Right forelimb (tissue), 1 donor: ENCODE measurements at places on chromosomes 6 and 20.
A peak's percentile ranks its signal among the peaks of the same experiment; 100 is the strongest.

DNA sequence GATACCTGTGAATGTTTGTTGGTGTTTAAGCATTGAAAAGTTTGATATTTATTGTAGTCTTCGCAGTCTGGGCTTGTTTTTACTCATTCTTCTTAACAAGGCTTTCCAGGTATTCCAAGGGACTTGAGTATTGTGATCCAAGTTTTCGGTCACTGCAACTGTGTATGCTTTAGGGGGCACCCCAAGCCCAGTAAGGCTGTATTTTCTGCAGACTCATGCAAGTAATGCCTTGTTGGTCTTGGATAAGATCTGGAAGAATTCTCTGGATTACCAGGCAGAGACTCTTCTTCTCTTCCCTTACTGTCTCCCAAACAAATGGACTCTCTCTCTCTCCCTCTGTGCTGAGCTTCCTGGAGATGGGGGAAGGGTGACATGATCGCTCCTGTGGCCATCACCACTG, 82.1 kb downstream of the RFPL4B start:
- no peak for DNase-seq

DNA sequence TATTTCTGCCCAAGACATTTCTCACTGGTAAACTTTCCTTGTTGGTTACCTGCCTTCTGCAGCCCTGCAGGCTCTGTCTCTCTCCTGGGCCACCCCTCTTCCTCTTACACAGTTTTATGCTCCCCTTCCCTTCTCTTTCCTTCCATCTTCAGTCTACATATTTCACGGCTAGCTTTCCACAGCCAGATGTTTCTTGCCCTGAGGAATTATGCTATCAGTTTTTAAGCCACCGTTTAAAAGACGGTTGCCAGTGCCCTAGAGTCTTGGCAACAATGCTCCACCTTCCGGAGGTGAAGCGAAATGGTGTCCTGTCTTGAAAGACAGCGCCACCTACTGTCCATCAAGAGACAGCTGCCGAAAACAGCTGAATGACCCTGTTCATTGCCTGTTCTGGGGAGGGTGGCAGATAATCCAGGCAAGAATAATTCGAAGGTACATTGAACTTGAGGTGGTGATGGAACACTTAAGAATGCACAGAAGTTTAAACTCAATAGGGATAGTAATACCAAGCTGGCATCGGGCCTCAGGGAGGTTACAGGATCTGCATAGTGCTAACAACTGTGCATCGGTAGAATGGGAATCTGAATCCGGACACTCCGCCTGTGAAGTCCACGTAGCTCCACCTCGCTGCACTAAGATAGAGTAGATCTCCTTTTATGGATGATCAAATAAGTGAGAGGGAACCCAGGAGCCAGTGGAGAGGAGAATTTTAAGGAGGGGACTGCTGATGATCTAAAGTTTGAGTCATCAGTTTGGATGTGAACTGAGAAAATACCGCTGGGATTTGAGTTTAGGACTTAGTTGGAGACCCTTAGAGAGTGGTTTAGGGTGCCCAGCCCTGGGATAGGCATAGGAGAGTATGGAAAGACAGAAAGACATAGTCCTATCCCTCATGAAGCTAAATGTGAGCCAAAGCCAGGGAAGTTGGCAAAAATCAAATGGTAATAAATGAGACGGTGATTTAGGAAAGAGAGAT, 4.8 kb upstream of the TRIM40 start:
- peak; percentile 59 for DNase-seq

- DNase-seq = no peak
Measured at GRCh38 chr6:113651920-113652319, 205.2 kb upstream of the MARCKS start.

DNA sequence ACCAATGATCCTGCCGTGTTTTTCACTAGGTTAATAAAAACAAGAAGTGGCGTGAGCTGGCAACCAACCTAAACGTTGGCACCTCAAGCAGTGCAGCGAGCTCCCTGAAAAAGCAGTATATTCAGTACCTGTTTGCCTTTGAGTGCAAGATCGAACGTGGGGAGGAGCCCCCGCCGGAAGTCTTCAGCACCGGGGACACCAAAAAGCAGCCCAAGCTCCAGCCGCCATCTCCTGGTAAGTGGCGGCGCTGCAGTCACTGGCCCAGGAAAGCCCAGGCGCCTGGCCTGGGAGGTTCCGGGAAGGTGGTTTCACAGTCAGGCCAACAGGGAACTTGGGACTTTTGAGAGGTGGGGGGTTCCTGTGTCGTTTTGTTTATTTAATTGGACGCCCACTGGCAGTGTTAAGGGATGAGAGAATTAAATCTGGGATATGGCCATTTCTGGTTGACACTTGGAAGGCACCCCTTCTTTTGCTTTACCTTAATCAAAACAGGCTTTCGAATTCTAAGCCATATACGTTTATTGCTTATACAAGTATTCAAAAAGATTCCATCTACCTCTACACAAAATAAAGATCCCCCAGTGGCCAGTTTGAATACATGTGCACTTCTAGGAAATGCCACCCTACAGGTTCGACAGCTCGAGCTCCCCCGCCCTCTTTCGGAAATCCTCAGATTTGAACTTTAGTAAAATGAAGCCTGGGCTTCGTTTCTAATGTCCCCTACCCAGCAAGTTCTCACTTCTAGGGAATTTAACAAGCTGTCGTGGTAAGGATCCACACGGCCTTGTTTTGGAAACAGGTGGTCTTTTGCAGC, 138.9 kb downstream of the TMEM242 start:
- DNase-seq = peak; percentile 79

DNA sequence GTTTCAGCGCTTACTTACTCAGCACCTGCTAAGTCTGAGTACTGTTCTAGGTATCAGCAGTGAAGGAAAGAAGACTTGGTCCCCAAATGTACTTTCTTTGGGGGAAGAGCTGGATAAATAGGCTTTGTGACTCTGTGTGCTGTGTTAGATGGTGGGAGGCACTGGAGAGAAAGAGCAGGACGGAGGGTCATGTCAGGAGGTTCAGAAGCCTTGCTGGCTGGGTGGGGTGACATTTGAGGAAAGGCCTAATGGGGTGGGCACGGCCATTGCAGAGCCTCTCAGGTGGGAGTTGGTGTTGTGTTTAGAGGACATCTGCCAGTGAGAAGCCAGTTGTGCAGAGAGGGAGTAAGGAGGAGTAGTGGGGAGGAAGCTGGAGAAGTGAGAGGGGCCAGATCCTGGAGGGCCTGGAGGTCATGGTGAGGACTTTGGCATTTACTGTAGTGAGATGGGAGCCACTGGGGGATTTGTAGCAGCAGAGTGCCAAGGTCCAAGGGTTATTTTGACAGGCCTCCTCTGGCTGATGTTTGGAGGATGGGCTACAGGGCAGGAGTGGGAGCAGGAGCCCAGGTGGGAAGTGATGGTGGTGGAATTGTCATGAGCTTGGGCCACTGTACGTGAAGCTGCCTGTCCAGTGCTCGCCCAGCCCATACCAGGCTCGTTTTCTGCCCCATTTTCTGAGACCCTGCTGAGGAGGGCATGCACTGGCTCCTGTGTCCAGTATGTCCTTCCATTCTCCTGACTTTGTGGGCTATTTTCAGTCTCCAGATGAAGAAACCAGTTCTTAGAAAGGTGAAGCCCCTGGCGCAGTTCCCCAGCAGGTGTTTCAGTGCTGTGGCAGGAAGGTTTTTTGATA, 886 bp downstream of the SDCBP2 start:
- no peak for DNase-seq

DNA sequence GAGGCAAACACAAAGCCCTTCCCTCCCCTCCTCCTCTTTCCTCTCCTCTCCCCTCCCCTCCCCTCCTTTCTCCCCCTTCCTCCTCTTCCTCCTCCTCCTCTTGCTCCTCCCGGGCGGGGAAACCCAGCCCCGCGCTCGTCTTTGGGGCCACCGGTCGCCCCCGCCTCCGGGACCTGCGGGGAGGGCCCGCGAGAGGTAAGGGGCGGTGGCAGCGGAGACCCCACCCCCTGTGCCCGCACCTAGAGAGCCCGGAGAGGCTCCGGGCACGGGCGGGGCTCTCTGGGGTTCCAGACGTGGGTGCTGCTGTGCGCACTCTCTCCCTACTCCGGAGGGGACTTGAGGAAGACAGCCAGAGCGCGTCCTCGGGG, at the start of gene RIN2:
Gene RIN2 (plus strand): TSS at position 126 of the 368 bp plus-strand sequence. CDS start 131,344 bp downstream, outside the sequence.
- no peak for DNase-seq

DNA sequence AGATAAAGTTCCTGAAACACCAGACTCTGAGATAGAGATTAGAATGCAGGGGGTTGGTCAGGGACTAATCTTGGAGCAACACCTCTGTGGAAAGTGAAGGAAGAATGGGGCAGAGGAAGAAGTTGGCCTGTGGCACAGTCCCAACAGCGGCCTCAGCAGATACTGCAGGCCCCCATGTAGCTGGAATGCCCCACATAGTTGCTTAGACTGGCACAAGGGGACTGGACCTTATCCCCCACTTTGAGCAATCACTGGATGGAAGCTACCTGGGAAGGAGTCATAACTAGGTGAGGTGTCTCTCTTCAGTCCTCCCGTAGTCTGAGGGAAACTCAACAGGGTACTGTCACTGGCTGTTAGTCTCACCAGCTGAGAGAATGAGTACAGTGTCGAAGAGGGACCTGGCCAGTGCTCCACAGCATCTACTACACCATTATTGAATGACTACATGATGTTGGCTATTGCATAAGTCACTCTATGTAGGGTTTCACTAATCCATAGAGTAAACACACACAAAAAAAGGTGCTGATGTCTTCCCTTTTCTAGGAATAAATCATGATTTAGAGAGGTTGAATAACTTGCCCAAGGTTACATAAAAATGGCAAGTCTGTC, 47.5 kb downstream of the ADGRG6 start:
- DNase-seq = no peak

DNA sequence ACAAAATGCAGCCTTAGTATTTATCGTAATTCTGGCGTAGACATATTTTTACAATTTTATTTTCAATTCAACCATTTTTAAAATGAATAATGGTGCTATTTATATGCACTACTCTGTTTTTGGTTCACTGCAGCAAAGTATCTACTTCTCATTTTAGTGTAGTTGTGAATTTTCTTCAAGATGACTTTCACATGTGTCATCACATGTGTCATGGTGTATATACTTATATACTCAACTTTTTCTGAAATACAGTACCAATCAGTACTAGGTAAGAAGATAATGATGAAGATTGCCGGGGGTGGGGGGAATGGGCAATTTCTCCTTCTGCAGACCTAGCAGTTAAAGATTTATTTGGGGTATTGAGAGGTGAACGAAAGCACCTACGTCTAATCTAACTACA, 634.5 kb downstream of the PHF3 start:
- no peak for DNase-seq

DNA sequence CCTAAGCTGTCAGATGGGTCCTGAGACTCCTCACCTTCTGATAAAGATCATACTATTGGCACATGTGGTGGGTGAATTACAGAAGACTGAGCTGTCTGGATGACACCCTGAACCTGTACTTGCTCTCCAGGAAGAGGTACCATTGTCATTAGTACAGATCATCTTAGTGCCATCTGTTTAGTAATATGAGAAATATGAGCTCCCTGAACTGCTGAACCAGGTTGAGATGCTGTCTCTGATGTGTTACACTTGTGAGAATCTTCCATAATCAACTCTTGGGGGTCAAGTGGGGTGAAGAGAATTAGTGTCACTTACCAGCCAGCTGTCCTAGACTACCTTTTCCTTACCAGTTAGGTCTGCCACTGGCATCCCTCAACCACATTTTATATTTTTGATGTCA, 531.0 kb downstream of the EPHA7 start:
- no peak for DNase-seq

DNA sequence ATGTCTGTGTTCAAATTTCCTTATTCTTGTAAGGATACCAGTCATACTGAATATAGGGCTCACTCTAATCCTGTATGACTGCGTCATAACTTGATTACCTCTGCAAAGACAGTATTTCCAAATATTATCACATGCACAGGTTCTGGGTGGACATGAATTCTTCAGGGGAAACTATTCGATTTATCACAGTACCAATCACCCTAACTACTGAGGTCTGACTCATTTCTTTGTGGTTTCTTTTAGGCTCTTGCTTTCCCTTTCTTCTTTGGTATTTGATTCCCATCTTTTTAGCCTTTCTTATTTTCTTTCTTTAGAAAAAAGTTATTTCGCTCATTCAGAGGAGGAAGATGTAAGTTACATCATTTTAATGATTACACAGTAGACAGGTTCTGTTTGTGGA, 40.3 kb upstream of the TBX18 start:
- DNase-seq = no peak

GRCh38 chr20:18729231-18729825, 84.3 kb upstream of the SCP2D1 start:
- no peak for DNase-seq

DNA sequence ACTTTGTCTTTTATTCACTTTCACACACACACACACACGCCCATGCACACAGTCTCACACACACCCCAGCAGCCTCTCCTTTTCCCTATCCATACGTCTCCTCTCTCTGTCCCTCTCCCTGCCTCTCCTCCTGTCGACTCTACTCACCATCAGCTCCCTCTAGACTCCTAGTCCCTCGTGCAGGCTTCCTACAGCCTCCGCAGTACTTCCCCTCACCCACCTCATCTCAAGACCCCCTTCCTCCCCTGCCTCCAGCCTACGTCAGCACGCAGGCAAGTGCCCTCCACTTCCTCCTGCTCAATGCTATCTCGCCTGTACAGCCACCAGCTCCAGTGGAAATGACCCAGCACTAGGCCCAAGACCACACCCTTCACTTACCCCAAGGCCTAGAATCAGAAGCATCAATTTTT, 820 bp upstream of the TREML2 start:
- DNase-seq = no peak

DNA sequence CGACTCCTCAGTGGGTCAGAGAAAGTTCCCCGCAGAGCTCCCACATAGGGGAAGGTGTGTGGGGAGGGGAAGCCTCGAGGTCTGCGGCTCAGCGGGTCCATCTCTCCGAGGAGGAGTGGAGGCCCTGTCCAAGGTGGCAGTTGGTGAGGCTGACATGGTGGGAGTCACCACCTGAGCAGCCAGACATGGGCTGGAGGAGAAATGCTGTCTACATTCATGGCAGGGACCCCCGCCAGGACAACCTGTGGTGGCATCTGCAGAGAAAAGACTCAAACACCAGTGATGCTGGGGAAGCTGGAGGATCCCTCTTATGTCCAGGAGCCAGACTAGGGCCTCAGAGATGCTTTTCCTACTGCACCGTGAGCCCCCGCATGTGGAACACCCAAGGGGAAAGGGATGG, 49.8 kb downstream of the BMP7 start:
- DNase-seq = no peak
